Left renal pelvis (tissue), 4 donors: ENCODE measurements at places on chromosomes 5 and 9. TPM values are rescaled to one million over a fixed set of nuclear protein-coding genes. Genes with fewer than 3 reads are reported as not detected.

The SRD5A1 gene
- polyA plus RNA-seq: 10.2 TPM

The IGIP gene
- polyA plus RNA-seq: 8.5 TPM

The GPR150 gene
- not detected for polyA plus RNA-seq

The KIAA0825 gene
- polyA plus RNA-seq: 4.1 TPM

The SOHLH1 gene
- not detected for polyA plus RNA-seq

The TMEM174 gene
- 0.34 TPM for polyA plus RNA-seq

The EDIL3 gene
- polyA plus RNA-seq: 65.3 TPM

The CYSRT1 gene
- polyA plus RNA-seq: 3.5 TPM

GRCh38 chr9:83029531-83030137, 33.3 kb downstream of the RASEF start:
- DNase-seq: no peak

DNA sequence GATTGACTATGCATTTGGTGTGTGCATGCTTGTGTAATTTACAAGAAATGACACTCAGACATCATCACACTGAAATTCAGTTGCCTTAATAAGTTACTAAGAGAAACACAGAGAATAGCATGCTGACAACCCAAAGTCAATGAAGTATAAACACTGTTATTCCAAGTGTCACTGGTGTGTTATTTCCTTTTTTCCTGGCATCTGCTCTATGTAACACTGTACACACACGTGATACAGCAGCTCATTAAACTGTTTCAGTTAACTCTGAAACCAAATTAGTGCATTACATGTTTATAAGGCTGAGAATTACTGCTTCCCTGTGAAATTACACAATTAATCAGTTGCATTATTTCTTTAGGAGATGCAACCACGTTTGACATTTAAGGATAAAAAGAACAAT, 252.7 kb downstream of the EFNA5 start:
- no peak for DNase-seq

DNA sequence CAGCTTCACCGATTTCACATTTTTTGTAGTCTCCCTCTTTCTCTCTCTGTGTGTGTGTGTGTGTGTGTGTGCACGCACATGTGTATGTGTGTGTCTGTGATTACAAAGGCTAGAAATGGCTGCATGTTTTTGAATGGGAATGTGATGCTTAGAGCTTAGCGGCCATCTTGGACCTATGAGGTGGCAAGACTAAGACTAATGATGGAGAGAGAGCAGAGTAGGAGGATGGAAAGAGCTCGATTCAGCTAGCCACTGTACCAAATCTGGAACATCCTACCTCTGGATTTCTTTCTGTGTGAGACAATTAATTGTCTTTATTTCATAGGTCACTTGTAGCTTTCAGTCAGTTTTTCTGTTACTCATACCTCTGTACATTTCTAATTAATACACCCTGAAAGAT, 205.1 kb downstream of the PCSK1 start:
- no peak for DNase-seq

DNA sequence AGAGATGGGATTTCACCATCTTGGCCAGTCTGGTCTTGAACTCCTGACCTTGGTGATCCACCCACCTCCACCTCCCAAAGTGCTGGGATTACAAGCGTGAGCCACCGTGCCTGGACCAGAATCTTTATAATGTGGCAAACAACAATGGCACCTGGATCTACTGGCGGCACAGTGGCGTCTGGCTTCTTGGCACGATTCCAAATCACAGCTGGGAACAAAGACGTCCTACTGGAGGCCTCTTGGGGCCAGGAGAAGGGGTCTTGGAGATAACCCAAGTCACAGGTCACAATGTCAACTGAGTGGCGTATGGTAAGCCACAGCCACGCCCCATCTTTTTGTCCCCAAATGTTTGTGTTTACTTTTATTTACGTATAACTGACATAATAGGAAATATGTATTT, 77.8 kb upstream of the RAPGEF1 start:
- no peak for DNase-seq

DNA sequence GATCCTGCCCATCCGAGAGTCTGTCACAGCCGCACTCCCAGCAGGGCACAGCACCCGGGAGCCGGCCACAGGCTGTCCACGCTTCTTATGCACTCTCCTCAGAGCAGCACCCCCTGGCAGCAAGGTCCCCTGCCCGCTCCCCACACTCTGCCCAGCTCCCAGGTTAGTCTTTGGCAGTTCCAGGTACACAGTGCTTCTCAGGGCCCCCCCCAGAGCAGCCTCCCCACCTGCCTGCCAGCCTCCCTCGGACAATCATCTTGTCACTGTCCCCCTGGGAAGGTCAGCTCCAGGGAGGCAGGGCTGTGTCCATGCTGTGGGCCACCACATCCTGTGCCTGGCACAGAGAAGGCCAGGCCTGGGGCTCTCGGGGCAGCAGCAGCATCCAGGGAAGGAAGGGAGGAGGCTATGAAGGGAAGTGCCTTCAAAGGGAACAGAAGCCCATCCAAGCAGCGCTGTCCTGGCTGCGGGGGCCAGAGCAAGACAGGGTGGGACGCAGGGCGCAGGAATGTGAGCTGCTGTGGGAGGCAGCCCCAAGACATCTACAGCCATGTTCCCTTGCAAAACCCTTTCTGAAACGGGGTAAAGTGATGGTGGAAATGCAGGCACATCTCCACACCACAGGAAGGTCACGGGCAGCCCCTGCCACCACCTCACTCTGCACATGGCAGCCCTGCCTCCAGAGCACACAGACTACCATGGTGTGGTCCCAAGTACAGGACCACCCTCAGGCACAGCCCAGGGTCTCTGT, 68.6 kb upstream of the ADAMTS2 start:
- no peak for DNase-seq

DNA sequence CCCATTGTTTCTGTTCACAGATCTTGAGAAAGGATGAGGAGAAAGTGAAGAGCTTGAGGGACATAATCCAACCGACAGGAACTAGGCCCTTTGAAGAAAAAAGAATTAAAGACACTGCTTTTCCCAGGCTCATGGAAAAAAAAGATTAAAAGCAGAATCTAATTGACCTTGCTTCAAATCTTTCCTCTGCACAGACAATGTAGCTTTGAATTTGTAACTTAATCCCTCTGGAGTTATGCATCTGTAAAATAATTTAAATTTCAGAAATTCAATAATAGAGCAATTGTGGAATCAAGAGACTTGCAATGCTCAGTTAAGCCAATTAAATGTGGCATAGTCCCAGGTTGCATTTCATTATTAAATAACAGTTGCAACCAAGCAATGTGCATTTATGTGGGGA, 64.6 kb downstream of the SVEP1 start:
- no peak for DNase-seq

DNA sequence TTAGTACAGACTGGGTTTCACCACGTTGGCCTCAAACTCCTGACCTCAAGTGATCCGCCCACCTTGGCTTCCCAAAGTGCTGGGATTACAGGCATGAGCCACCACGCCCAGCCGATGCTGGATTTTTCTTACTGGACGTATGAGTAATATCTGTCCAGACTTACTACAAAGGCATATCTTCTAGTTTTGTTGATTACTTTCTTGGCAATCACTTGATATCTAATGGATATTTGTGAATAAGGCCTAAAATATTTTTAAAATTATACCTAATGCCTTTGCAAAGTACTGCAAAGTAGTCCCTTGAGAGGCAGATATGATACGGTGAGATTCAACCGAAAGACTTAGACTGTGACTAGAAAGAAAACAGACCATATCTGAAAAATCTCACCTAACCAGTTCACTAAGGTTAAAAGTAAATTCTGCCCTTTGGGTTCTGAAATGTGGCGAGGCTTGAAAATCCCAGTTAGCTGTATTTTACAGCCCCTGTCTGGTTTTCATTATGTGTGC, 152.1 kb downstream of the GNAQ start:
- no peak for DNase-seq

DNA sequence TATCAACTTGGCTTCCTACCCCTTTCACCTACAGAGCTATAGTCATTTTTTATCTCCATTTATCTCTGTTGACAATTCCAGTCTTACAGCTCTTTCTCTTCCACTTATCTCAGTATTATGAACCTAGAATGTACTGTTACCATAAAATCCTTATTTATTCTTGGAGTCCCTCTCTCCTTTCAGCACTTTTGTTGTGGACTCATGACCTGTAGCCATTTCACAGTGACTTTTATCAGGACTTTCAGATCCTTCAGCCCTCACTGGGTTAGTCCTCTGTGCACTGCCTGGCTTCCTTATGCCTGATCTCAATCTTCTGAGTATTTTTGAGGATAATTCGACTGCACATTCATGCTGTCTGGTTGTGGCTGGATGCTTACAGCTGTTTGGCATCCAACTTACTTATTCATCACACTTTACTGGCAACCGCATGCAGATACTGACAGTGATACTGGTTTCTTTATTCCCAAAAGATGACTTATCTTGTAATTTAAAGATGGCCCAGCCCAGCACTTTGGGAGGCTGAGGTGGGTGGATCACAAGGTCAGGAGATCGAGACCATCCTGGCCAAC, 293.3 kb downstream of the MAN2A1 start:
- no peak for DNase-seq

DNA sequence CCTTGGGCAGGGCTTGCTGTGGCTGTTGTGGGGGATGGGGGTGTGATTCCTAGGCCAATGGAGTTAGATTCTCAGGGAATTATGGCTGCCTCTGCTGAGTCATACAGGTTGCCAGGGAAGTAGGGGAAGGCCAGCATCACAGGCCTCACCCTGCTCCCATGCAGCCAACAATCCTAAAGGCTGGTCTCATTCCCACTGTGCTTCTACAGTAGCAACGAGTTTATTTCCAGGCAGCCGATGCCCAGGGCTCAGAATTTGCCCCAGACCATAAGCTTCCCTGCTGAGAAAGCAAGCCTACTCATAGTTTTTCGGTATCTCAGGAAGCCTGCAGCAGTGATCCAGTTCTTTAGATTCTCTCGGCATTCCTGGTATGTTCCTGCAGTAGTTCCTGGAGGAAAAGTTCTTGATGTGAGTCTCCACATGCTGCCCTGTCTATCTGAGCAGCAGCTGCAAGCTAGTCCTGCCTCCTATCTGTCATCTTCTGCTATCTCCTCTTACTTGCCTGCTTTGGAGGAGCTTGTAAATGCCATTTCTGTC, 59.3 kb upstream of the SELENOP start:
- no peak for DNase-seq

DNA sequence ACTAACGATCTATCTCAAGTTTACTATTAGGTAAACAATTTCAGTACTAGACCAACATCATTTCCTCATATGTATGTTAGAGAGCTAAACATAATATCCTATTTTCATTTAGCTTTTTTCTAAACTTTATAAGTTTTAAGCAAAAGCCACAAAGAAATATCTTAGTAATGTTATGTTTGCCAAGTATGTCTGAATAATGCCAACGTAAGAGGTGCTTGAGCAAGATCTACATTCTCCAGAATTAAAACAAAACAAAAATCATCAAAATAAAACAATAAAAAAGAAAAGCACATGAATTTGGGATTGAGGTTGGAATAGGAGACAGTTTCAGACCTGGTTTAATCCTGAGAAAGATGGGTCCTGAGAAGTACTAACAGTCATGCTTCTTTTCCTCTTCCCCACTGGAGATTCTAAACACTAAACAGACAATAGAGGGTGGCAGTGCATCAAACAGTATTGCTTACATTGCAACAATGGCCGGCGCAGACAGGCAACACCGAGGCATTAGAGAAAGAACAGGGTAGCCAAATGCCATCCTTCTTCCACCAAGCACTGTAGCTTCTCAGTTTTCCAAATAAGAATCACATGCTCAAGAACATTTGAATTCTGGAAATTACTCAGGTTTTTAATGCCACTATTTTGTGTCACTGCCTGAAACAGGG, 33.6 kb downstream of the CSNK1A1 start:
- no peak for DNase-seq

GRCh38 chr5:7393921-7394799, 1.8 kb upstream of the ADCY2 start:
- no peak for DNase-seq

DNA sequence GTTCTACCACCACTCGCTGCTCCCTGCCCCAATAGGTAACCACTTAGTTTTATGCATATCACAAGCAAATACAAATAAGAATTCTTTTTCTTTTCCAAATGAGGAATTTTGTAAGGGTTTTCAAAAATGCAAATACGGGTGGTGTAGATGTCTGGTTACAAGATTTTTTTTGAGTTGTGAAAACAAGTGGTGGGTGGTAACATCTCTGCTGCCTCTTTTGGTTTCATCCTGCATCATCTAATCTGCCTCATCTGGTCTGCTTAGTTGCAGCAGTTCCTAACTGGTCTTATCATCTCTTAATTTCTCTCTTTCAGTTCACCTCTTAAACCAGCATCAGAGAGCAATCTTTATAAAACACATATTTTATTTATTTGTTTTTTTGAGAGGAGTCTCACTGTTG, 5.3 kb downstream of the NFX1 start:
- no peak for DNase-seq

DNA sequence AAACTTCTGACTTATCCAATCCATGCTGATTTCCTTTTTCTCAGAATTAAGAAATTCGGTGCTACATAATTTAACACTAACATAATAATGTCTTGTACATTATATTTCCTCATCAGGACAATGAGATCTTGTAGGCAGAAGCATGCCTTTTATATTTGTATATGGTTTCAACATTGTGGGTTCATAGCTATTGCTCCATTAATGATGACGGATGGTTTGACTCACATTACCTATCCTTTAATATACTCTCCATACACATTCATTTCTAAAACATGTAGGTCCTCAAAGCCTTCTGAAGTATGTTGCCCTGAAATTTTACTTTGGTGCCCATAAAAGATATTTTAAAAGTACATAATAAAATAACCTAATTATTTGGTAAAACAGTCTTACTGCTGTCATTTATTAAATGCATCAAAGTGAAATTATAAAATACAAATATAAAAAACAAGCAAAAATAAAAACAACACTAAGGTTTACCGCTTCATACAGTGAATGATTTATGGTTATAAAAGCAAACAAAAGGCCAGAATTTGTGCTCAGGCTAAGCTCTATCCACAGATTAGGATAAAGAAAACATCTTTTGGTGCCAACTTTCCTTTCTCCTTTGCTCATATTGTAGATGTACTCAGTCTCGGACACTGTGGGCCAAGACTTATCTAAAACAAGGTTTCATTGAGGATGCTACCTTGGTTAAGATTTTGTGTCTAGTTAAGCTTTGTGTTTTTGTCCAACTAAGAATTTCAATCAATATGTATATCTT, 61.2 kb upstream of the GCNT4 start:
- no peak for DNase-seq
